ENCODE measurements at places on chromosomes 12 and 14.

DNA sequence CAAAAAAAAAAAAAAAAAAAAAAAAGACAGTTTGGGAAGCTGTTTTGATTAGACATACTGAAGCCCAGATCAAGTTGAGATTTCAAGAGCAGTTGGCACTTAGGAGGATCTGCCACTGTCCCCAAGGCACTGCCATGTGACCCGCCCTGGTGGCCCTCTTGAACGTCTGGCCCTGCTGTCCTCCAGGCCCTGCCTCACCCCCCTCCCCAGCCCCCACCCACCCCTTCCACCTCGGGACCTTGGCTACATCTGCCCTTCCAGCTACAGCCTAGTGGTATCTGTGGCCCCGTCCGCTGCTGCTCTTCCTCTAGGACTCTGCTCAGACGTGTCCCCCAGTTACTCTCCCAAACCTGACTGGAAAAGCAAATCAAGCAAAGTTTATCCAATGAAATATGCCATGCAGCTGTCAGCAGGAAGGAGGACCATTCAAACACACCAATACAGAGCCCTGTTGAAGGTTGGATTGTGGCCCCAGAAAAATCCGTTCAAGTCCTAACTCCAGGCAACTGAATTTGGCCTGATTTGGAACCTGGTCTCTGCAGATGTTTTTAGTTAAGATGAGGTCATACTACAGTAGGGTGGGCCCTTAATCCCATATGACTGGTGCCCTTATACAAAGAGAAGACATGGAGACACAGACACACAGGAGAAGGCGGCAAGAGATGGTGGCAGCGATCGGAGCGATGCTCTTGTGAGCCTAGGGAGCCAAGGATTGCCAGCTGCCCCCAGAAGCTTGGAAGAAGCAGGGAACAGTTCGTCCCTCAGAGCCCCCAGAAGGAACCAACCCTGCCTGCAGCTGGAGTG is 17.7 kb downstream of the SLC25A29 start:
- DNase-seq: no peak

- peak; percentile 31 for DNase-seq
Measured at GRCh38 chr12:49548822-49549648, 10.2 kb downstream of the KCNH3 start.

DNA sequence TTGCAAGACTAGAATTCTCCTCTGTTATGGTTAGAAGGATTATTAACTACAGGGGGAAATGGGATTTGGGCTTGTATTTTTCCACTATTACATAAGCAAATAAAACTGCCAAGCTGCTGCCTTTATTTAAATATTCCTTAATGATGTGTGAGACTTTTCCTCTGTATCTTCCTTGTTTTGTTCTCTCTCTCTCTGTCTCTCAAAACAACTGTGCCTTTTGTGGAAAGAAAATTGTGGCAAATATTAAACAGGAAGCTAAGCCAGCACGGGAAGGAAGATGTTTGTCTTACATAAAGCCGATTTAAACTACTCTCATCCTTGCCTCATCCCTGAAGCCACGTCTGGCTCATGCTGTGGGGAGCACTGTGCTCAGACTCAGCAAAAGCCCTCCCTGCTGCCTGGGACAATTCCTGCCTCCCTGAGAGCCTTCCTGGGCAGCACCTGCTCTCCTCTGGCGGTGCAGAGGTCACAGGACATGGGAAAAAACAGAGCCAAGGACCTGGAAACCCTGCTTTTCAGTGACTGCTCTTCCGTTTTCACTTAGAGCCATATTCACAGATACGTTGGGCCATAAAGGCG is 237.2 kb downstream of the SLC15A4 start:
- DNase-seq: no peak

GRCh38 chr14:28382444-28383190 is 384.0 kb upstream of the FOXG1 start:
- DNase-seq: no peak

- no peak for DNase-seq
Measured at GRCh38 chr12:18754124-18754707, 16.3 kb downstream of the CAPZA3 start.

DNA sequence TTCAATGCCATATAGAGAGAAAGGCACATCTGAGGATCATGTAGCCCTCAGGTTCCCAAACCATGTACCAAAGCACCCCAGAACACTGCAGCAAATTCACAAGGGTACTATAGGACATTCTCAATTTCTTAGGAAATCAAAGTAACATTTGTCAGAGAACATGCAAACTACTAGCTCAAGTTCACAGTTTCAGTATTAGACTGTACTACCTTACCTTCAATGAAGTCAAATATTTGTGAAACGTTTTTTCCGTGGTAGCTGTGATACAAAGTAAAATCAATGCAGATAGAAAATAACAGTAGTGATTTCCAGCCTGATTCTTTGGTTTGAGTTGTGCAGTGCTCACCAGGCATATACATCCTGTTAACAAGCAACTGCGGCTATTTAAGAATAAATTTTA is 197.1 kb downstream of the MED13L start:
- no peak for DNase-seq

DNA sequence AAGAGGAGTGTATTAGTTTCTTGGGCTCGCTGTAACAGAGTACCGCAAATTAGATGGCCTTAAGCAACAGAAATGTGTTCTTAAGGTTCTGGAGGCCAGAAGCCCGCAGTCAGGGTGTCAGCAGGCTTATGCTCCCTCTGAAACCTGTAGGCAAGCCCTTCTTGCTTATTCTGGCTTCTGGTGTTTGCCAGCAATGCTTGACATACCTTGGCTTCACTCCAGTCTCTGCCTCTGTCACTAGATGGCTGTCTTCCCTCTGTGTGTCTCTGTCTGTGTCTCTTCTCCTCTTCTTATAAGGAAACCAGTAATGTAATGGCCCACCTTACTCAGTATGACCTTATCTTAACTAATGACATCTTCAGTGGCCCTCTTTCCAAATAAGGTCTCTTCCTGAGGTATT is 85.1 kb downstream of the DERA start:
- no peak for DNase-seq

DNA sequence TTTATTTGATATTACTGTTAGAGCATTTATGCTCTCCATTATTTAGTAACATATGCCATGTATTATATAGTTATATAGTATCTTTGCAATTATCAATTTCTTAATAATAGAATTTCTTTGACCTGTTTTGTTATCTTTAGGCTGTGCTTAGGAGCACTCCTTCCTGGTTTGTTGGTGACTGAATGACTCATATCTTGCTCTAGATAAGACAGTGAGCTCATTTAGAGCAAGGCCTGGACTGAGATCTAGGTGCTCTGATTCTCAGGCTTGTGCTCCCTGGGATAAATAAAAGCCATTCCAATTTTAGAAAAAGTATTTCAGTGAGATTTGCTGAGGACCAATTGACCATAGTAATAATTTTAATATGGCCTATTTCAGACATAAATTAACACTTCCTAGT is 951.2 kb downstream of the FLRT2 start:
- DNase-seq: no peak

DNA sequence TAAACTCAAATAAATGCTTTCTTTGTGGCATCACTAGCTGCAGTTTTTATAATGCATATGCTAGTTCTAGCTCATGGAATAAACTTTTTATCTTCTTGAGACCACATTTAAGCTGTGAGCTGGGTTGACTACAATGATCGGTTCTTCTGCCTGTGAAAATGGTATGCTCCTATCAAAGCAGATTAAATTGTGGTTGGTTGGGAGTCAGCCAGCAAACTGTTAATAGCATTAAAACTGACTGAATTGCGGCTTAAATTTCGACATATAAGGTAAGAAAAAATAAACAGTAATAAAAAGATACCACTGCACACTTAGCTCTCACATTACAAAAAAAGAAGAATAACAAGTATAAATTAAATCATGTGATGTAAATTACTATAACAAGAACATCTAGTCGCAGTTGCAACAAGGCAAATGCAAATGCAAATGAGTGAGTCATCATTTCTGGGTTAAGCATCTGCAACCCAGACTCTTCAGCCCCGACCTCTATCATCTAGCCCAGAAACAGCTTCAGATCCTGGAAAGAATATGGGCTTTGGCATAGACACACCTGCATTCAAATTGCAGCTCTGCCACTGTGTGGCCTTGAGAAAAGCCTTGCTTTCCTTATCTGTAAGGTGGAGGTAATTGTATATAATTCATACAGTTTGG is 19.8 kb upstream of the DHRS7 start:
- DNase-seq: no peak

GRCh38 chr12:65156366-65156841 is 13.0 kb upstream of the LEMD3 start:
- DNase-seq: no peak

DNA sequence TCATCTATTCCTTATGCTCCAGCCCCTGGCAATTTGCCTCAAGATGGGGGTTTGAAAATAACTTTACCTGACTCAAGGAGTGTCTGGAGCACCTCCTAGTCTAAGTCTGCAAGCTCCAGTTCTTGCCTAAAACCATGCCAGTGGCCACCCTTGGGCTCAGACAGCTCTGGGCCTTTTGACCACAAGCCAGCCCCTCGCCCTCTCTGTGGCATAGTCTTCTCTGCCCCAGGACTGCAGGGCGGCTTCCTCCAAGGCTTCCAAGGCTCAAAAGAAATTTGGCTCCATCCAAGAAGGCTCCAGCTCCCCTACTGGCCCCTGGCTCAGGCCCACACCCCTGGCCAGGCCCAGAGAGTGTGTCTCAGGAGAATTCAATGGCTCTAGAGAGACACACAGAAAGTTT is 14.8 kb downstream of the ACVRL1 start:
- DNase-seq: no peak

GRCh38 chr14:103141117-103141796 is 18.0 kb downstream of the TNFAIP2 start:
- DNase-seq: peak; percentile 26

- DNase-seq: no peak
Measured at GRCh38 chr14:87108726-87109125, 884.3 kb downstream of the GALC start.

GRCh38 chr12:128727999-128728398 is 95.8 kb downstream of the SLC15A4 start:
- DNase-seq: no peak

DNA sequence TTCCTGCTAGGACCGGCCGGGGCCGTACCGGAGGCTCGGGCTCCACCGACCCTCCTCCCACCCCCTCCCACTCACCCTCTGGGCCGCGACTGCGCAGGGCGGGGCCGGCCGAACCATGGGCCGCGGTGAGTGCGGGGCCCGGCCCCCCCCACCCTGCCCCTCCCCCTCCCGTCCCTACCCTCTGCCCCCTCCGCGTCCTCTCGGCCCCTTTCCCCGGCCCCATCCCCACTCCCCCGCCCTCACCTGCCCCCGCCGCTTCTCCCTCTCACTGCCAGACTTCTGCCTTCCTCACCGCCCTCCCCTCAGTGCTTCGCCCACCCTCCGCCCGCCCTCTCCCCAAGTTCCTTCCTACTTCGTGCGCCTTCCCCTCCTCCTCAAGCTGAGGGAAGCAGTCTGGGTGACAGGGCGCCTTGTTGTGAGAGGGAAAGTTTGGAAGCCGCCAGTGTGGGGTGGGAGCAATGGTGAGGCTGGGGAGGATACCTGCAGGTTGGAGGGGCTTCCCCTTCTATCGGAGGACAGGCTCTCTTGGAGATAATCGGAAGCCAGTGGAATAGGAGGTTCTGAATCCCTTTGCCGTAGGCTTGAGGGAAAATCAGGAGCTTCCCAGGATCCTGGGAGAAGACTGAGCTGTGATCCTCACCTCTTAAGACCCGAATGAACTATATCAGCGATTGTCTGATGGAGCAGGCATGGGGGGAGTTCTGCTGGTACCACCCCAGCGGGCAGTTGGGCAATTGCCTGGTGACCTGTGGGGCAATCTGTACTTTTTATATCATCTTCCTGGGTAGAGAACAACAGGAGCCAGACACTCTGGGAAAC is 472 bp downstream of the MBD6 start:
- peak; percentile 50 for DNase-seq

GRCh38 chr12:15728118-15728598 is 61.0 kb downstream of the EPS8 start:
- DNase-seq: no peak

GRCh38 chr12:102879144-102879763 is 37.8 kb downstream of the PAH start:
- no peak for DNase-seq

DNA sequence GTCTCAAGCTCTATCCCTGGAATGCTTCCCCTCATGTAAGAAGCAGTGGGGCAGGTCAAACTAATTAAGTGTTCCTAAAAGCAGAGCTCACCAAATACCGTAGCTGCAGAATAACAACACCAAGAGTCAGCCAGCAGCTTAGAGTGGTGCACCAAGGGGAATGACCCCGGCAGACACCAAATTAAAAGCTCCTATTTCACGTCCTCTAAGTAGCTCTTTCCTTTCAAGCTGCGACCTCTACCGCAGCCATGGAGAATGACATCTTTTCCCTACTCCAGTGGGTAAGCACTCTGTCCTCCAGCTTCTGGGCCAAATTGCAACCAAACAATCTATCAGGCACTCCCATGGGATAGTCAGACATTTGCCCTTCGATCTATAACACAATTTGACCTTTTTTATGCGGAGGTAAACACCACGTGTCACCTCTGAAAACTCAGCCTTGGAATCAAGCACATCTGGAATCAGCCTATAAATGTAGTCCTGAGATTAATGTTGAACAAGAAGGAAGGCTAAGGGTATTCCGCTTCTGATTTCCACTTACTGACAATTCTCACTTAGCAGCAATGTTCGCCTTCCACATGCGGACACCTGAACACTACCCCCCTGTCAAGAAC is 67.6 kb upstream of the CDKN3 start:
- no peak for DNase-seq

DNA sequence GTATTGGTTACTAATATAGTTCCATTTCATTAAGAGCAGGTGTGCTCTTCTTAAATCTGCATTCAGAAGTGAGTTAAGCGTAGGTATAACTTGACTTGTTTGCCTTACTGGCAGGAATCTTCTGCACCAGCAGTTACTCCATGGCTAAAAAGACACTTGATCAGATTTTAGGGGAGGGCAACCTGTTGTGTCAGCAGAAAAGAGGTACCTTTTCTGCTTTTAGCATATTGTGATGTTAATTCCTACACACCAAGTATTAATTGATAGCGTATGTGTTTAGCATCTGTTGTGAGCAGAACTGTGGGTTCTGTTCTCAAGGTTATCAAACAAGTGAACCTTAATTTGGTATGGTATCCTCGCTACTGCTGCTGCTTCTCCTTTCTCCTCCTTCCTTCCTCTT is 38.3 kb downstream of the TTLL5 start:
- no peak for DNase-seq

- peak; percentile 85 for DNase-seq
Measured at GRCh38 chr14:75307700-75308379, 29.2 kb downstream of the FOS start.
